H9 (cell line): ENCODE measurements at places on chromosomes 11 and 22. TPM values are rescaled to one million over a fixed set of nuclear protein-coding genes. Genes with fewer than 3 reads are reported as not detected.

The GLYATL1 gene
- 2.1 and 2.8 TPM in 2 replicates for total RNA-seq

The DEFB131B gene
- not detected in 2 replicates for total RNA-seq

The PHRF1 gene
- total RNA-seq = 48.9 and 50.6 TPM in 2 replicates

The MAP6 gene
- 0.48 and 0.77 TPM in 2 replicates for total RNA-seq

The OR1S2 gene
- total RNA-seq = not detected in 2 replicates

The C11orf91 gene
- not detected in 2 replicates for total RNA-seq

The OR56A3 gene
- total RNA-seq = not detected in 2 replicates

DNA sequence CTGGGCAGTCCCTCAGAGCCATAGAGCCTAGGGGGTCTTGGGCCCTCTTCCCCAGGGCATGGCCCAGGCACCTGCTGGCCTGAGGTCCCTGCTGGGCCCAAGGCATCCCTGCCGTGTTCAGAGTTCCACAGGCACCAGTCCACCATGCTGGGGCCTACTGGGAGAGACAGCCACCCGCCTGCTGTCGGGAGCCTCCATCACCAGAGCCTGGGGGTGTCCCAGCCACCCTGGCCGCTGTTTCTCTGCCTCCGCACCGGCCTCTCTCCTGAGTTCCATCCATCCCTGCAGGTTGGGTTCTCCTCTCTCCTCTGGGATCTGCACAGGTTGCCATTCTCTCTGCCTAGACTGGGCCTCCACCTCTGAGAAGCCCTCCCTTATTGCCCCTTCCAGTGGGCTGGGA lies 68.6 kb downstream of the KCNQ1 start:
- peaks cover 5% of the 10 kb centered on the region; the same call in 1 of the 2 replicates for H3K27me3 ChIP-seq
- H3K4me1 ChIP-seq = no peaks in the 10 kb centered on the region
- no peak overlapping the region for H3K27ac ChIP-seq
